ENCODE measurements at places on chromosomes 4 and X.
A peak's percentile ranks its signal among the peaks of the same experiment; 100 is the strongest.

DNA sequence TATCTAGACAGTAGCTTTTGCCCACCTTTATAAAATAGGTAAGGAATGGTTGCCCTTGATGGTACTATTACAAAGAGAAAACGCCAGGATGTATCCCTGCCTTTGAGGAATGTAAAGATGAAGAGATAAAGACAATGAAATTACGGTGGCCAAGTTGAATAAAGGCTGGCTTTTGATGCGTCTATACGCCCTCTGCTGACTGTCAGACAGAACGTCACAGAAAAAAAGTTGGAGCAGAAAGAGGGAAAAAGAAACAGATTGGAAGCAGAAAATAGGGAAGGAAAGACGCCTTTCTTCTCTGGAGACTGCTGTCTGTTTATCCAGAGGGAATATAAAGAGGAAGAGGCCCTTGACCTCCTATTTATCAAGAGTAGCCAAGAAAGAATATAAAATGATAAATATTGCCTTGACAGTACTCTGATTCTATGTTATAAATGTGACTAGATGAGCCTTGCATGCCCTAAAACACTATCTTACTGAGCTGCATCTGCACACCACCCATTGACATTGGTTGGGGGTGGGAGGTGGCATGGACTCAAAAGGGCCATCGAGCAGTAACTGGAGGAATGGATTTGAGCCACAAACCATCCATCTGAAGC lies 30.6 kb downstream of the PCDH19 start:
- peak; percentile 37 for DNase-seq

DNA sequence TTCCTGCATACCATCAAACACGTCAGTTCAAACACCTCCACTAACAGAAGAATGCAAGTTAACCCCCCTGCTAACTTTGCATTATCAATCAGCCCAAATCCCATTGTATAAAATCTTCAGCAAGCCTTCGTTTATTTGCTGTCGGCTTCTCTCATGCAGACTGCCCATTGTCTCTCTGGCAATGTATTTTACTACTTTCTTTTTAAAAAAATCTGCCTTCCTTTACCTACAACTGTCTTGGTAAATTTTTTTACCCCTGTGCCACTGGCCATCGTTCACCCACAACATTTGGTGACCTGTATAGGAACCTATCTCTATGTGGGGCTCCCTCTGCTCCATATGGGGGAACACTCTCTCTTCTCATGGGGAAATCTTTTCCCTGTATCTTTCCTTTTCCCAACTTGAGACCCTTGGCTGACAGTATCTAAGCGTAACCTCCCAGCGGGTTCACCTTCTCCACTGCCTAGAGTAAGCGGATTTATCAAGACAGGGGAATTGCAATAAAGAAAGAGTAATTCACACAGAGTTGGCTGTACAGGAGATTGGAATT lies 244.6 kb downstream of the CPXCR1 start:
- no peak for DNase-seq

DNA sequence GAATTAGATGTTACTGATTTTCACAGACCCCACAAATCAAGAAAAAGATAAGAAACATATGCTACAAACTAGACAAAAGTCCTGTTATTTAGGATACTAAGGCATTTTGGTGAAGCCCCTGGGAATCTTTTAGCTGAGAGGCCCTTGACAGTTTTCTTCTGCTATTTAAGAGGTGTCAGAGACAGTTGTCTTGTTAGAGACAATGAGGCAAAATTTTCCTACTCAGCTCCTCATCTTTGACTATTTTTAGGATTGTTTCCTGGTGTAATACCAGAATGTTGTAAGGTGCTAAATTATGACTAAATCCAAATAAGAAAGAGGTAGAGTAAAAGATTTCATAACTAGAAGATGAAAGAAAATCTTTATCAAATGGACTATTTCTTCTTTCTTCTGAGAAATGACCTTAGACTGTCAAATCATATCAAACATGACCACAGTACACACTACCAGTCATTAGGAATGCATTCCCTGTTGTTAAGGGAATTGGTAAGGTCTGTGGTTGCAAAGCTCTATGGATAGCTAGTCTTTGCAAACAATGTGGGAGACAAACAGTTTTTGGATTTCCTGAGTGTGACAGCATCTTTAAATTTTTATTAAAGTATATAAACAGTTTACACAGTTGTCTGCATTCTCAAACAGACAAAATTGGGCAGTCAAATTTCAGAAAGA lies 926.1 kb downstream of the ADGRL3 start:
- no peak for DNase-seq

DNA sequence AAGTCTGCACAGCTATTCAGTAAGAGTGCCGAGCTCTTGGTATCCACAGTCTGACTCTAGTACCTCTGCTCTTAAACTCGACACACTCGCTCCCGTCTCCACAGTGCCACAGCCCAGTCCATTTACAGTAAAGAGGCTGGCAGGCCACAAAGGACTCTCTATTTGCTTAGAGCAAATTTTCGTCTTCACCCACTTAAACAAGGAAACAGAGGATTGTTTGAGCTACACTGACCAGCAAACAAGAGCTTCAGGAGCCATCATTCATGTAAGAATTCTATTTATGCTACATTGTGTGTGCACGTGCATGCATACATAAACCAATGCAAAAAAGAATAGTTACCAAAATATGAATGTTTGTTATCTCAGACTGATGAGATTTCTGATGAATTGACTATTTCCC lies 290.2 kb downstream of the USP46 start:
- DNase-seq = no peak

GRCh38 chr4:27149541-27150212 lies 289.0 kb downstream of the STIM2 start:
- DNase-seq = no peak
